ENCODE measurements at places on chromosomes 11 and 22.

- no peak for DNase-seq
Measured at GRCh38 chr22:19621373-19622060, 92.8 kb upstream of the SEPTIN5 start.

- DNase-seq, result no peak
Measured at GRCh38 chr22:42078469-42079318, 806 bp upstream of the SMDT1 start.

DNA sequence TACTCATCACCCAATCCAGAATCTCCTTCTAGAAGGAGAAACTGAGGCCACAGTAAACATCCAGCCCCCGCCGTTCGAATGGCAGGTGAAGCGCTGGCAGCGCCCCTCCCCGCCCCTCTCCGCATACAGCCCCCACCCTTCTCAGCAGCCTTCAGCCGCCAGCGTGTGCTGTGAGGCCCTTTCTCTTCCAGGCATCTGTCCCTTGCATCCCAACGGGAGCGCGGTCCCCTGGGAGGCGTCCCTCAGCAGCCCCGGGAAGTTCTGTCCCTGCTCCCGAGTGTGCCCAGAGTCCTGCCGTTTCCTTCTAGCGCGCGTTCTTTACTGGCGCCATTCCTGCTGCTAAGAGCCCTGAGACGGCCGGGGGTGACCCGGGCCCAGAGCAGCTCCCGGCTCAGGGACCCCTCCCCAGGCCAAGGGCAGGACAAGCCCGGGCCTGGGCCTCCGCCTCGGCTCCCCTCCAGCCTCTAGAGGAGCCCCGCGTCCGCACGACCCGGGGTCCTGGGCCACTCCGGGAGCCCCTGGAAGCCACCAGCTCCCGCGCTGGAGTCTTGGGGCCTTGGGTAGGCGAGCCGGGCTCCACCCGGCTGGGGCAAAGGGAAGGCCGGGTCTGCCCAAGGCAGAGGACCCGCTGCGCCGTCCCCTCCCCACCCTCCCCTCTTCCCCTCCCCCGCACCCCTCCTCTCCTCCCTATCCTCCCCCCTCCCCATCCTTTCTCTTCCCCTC is 450.4 kb downstream of the OPCML start:
- DNase-seq, result no peak

DNA sequence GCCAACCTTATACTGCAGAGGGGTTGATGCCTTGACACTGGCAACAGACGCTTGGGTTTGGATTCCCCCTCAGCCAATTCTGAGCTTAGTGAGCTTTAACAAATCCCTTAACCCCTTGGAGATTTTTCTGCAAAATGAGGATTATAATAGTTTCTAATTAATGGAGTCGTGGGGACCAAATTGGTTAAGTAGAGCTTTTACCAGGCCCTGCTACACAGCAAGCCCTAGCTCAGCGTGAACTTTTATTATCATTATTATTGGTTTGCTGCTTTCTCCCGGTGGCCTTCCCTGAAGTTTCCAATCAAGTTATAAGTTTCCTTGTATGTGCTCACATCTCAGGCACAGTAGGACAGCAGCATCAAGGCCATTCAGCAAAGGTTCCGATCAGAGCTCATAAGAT is 156.6 kb upstream of the GUCY1A2 start:
- no peak for DNase-seq

DNA sequence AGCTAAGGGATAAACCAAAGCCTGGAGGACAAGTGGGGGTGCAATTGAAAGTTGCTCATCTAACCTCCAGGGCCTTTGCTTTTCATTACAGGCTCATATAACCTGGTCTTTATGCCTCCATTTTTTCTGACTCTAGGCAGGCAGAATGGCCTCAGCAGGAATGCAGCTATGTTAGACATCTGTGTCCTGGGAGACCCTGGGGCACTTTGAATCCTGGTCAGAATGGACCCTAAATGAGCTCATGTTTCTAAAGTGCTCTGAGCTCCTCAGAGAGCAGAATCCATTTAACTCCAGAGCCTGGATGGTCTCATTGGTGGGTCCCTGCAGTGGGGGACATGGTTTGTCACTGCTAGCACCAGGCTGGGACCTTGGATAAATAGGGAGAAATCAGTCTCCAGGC is 177.3 kb downstream of the KIRREL3 start:
- DNase-seq, result no peak

DNA sequence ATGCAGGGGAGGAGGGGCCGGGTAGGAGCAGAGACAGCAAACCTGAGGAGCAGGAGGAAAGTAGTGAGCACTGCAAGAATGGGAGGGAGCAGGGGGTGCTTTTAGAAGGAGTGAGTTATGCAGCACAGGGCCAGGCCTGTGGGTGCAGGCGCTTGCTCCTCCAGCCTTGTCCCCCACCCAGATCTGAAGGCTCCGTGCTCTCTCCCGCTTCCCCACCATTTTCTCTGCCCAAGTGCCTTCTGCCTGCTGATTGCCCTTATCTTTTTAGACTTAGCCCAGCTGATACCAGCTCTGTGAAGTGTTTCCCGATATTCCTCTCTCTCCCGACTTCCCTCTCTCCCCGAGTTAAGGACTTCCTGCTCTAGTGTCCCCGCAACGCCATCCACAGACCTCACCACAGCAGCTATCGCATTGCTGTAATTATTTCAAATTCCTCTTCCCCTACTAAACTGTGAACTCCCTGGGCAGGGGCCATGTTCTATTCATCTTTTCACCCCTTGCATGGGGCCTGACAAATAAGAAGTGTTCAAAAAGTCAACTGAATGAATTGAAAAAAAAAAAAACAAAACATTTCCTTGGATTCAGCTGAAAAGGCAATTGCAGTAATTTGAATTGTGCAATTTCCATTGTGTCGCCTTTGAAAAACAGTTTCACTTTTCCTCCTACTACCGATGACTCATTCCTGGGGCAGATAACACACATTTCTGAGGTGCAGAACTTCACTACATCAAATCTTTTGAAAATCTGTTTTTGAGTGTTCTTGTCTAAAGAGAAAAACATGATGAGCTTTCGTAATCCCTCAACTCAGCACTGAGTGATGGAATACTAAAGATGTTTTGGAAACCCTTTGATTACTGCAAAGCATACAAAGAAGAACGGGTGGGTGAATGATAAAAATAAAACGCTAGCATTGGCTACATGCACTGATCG is 69.7 kb upstream of the BMAL1 start:
- DNase-seq, result peak; percentile 62

GRCh38 chr22:48459859-48460823 is 1367.5 kb downstream of the BRD1 start:
- no peak for DNase-seq

- no peak for DNase-seq
Measured at GRCh38 chr11:111359223-111360149, 19.6 kb downstream of the POU2AF1 start.

- DNase-seq, result no peak
Measured at GRCh38 chr22:49393526-49393925, 434.1 kb downstream of the BRD1 start.

GRCh38 chr22:19546680-19547079 is 22.5 kb upstream of the CLDN5 start:
- DNase-seq, result no peak

DNA sequence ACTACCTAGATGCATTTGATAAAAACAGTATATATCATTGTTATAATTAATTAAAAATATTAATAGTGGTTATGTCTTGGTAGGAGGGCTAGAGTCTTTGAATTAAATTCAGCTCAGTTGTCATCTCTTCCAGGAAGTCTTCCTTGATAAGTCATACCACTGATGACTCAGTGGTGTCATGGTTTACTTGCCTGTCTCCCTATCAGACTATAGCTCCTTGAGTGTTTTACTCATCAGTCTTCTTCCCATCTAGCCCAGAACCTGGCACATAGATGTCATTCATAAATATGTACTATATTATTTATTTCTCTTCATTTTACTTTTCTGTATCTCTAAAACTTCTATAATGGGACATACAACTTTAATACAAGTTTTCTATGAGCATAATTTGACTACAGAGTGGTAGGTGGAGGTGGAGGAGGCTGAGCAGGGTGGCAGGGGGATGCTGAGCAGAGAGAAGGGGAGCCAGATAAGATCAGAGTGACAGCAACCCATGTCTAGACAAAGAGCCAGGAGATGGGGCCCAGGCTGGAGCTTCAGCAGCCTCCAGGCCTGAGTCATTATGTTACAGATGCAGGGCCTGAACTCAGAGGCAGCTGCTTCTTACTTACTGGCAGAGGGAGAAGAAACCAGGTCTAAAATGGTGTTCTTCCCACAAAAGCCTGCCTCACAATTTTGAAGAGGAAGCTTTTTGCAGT is 82.3 kb upstream of the PHOX2A start:
- DNase-seq, result no peak

DNA sequence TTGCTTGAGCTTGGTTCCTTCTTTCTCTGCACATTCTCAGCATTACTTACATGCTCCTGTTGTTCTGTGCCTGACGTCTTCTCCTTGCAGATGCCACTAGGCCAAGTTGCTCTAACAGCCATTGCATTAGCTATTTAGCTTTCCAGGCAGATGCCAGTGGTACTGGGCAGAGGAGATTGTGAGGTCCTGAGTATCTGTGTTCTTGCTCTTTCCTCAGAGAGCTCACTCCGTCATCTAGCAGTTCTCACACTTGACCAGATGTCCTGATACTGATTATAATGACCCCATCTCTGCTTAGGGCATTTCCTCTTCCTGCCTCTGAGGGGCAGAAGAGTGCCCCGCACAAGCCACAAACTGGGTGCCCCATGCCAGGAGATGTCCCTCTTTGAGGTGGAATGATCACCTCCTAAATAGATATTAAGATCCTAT is 30.7 kb downstream of the ARHGAP1 start:
- DNase-seq, result peak; percentile 8

DNA sequence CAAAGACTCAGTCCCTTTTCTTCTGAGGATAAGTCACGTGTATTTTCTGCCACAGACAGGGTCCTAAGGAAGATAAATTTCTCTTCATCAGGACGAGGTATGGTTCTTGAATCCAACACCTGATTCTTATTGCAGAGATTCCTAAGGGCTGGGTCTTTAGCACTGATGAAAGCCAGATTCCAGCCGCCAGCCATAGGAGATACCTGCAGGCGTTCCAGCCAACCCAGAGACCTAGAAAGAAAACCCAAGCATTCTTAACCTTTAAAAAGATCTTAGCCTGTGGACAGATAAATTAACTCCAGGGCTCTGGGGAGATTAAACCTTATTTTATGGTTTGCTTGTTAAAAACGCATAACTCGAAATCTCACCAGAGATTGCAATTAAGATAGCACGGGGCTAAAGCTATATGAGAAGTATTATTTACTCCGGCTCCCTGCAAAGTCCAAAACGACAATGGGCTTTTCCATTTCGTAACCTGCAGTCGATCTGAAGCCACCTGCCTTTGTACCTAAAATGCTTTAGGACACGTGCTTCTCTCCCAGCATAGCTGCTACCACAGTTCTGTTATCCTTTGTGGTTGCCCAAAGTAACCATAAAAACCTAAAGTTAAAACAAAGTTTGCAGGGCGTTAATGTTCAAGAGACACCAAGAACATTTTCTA is 104.5 kb downstream of the NXPE2 start:
- DNase-seq, result no peak

- no peak for DNase-seq
Measured at GRCh38 chr11:101797335-101797734, 117.5 kb upstream of the CEP126 start.

- DNase-seq, result no peak
Measured at GRCh38 chr11:109945626-109946321, 147.4 kb upstream of the ZC3H12C start.

- DNase-seq, result no peak
Measured at GRCh38 chr11:34358258-34358727, 483 bp upstream of the ABTB2 start.

DNA sequence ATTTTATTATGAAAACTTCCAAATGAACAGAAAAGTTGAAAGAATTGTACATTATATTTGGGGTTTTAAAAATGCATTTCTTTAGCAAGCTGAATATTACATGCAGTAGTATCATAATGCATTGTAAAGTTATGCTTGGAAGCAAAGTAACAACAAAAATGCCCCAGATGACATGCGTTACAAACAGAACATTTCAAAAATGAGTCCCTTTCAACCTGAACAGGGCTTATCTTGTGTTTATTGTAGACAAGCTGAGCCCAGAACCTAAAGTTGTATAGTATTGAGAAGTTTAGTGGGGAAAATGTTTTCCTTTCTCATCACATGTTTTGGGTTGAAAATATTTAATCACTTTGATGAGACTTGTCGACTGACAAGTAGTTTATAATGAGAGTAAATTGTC is 68.8 kb downstream of the CECR2 start:
- DNase-seq, result no peak

DNA sequence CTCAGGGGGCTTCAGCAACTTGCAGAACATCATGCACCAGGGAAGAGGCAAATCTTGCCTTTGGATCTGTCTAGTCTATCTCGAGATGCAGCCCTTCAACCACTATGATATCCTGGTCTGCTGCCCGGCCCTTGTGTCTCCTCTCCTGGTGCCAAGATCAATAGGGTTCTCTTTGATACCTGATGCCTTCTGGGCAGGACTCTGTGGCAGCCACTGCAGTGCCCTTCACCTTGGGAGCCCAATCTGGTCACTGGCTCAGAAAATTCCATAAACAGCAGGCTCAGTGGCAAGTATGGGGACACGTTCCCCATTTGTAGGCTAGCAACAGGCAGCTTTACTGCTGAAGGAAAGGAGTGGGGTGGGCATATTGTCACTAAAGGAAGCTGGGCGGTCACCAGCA is 23.4 kb downstream of the SYN3 start:
- no peak for DNase-seq

GRCh38 chr22:23101524-23101923 is 31.2 kb downstream of the GNAZ start:
- no peak for DNase-seq

DNA sequence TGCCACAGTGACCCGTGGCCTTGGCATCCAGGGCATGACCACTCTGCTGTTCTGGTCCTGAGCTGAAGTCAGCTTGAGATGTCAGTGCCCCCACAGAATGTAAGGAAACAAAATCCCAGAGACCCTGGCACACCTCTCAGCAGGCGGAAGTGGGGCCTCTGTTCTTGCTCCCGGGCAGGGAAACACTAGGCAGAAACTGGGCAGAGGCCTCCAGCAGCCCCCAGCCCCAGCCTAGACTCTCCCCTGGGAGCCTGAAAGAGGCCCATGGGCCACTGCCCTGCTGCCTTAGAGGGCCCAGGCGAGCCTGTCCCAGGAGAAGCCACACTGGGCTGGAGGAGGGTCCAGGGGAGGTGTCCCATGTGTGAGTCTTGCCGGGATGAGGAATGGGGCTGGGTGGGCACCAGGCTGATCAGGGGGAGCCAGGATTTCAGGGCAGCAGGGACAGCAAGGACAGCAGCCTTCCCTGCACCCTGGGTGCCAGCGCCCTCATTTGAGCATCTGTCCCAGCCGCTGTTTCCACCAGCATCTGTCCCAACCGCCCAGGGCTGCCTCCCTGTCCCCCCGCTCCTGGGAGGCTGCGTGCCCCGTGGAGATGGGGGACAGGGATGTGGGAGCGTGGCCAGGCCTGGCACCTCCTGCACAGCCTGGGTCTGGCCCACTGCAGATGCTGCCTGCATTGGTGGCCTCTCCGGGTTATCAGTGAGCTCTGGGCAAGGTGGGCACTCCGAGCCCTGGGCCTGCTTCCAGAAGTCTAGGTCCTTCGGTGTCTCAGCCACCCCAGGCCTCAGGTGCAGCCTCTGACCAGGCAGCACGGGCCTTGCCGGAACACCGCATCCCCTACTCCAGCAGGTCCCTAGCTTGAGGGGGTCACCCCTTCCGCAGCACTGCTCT is 1072.4 kb downstream of the BRD1 start:
- DNase-seq, result no peak

- DNase-seq, result no peak
Measured at GRCh38 chr22:44314425-44315067, 1.8 kb upstream of the SHISAL1 start.

GRCh38 chr11:22779850-22780249 is 49.8 kb downstream of the SVIP start:
- DNase-seq, result no peak
